Stimulated activated CD8-positive, alpha-beta memory T cell treated with anti-CD3 and anti-CD28 coated beads, Interleukin-15, amount 100 ng/mL, for 4 hours (primary cell): ENCODE measurements at places on chromosomes 1 and 21.
A peak's percentile ranks its signal among the peaks of the same experiment; 100 is the strongest.

GRCh38 chr1:204524986-204525385 is 8.8 kb downstream of the MDM4 start:
- DNase-seq: no peak

- DNase-seq: no peak
Observed at GRCh38 chr1:164608651-164609057, 49.7 kb downstream of the PBX1 start.

DNA sequence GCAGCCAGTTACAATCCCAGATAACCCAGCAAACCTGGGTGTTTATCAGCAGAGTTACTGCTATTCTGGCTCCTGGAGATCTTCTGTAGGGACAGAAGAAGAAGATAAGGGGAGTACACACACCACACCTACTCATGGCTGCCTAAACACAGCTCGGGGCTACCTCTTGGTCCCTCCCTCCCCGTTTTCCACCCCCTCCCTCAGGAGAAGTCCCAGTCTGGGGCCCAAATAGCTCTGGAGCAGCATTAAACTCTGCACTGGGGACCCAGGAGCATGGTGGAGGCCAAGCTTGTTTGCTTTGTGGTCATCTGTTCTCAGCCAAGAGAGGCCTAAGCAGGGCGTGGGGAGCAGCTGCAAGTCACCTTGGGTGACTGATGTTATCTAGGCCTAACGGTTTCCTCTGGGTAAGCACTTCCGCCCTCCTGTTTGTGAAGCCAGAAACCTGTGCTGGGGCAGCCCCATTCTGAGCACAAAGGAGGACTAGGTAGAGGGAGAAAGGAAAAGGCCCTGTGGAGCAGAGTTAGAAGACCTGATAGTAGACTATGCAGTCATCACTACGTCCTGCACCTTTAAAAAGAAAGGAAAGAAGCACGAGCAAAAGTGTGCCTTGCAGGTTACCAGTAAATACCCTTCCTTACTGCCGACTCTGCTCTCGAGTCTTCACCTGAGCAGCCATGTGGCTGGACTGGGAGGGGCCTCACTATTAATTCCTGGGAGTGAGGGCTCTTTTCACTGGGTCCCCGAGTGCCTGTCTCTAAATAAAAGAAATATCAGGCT is 2.0 kb upstream of the RCSD1 start:
- peak; percentile 44 for DNase-seq

GRCh38 chr1:205985330-205986005 is 17.7 kb downstream of the RAB7B start:
- DNase-seq: no peak
